ENCODE measurements at places on chromosomes 2 and 18.

- peak; percentile 33 for DNase-seq
These were observed 14.5 kb upstream of the ZBTB14 start for GRCh38 chr18:5309888-5310470.

DNA sequence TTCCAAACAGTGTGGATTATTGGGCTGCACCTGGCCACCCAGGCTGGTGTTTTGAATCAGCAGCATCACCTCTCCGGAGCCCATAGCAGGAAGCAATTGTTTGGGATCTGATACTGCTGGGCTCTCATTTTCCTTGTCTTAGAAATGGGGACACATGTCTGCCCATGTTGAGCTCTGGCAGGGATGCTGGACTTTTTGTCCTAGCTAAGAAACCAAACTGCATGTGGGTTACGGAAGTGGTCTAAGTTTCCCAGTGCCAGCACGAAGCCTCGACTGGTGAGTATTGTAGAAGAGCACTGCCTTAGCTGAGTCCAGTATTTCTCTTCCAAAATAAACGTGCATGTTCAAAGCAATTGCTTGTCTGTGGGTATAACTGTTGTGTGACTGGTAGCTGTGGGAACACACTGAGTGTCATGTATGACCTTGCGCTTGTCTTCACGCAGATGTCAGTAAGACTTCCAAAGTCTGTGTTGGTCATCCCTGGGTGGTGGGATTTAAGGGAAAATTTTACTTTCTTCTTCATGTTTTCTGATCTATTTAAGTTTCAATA lies 43.6 kb downstream of the SH3RF3 start:
- DNase-seq, result no peak

GRCh38 chr2:29055601-29056000 lies 18.7 kb downstream of the PCARE start:
- DNase-seq, result no peak

- no peak for DNase-seq
These were observed 708 bp upstream of the MALT1 start for GRCh38 chr18:58670404-58671110.

DNA sequence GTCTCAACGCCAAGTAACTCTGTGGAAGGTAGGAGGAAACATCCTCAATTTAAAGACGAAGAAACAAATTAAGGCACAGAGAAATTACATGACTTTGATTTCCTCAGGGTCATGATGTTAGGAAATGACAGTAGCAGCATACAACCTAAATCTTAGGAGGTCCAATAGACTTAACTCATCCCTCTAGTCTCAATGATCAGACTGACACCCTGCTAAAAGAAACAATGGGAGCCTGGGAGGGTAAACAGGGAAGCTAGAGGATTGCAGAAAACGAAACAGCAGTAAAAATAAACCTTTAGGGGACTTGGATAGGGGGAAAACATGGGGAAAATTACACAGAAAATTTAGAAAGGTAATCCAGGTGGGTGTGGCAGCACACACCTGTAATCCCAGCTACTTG lies 56.0 kb downstream of the ROCK2 start:
- no peak for DNase-seq

DNA sequence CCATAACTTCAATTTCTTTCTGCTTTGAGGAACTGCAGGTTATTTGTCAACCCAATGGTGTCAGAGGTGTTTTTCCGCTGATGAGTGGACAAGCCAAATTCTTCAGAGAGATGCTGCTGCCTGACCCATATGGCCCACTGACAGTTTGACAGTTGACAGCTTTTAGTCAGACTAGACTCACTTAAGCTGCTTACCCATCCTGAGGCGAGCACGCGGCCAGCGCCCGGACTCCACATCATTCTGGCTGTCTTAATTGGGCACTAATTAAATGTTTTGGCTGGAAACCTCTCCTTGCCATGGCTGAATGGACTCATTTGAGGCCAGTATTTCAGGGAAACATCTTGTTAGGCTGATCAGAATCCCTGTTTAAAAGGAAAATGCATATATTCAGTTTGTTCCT lies 316.1 kb upstream of the FANCL start:
- DNase-seq, result no peak

DNA sequence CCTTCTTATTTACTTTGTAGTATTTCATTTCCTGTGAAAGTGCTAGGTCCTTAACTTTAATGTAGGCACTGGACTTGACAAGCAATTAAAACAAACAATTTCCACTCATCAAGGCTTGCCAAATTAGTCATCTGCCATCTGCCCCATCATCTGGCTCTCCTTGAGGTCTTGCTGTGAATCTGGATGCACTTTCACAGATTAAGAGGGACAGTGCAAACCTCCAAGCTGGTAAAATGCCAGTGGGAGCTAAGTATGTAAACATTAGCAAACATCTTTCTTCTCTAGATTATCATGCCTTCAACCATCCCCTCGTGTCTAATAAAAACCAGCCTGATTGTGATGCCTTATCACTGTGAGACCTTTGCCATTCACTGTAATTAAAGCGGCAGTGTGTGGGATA lies 402.9 kb downstream of the ERBB4 start:
- no peak for DNase-seq

DNA sequence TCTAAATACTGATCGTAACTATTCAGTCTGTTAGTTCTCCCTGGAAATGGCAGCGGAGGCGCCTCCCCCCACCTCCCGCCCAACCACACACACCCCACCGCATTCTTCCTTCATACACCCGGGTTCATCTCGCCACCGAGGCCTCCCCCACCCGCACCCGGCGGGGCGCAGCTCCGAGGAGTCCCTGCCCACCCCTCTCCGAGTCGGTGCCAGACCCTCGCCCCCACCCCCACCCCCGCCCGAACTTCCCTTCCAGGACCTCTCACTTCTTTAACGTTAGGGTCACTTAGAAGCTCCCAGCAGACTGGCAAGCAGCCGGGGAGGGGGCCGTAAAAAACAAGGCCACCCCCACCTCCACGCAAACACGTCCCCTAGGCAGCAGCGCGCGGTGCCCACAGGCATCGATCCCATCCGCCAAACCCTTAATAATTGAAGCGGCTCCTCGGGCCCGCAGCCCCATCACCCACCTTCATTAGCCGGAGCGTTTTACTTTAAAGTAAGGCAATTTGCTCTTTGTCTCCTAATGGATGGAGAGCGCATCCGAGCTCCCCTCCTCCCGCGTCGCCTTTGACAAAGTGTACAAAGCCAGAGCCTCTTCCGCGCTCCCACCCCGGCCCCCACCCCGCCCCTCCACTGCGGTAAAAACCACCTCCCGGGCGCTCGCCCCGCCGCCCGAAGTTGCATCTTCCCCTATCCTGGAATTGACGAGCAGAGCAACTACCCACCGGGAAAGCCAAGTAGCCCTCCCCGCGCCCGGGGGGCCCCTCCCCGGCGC lies 624 bp downstream of the ZNF516 start:
- no peak for DNase-seq

DNA sequence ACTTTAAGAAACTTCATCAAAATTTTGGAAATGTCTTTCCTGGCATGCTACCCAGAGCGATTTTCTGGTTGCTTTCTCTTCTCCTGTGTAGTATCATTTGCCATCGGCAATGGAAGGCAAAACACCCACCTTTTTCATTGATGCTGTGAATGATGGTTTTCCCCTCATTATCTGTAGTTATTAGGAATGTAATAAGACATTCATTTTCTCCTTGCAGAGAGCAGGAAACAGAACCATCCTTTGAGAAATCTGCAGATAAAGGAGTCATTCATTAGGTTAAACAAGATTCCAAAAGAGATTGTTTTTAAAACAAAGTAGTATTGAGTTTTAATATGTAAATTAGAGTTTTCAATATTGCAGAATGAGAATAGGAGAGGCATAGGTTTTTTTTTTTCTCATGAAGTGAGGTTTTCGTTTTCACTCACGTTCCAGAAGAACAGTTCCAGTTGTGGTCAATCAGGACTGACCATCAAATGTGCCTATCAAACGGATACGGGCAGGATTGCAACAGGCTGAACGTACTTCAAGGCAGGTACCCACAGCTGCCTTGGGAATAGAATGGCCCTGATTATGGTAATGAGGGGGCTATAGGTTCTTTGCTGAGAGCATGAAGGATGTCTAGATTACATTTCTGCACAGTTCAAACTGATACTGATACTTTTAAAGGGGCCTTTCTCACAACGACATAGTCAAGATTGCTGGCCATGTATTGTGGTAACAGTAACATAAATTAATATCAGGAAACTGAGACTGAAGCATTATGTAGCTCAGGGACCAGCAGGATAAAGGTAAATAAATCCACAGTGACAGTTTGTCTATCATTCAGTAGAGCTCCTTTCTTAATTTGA lies 49.8 kb upstream of the PLA2R1 start:
- DNase-seq, result no peak

GRCh38 chr2:8486141-8486540 lies 195.7 kb upstream of the ID2 start:
- no peak for DNase-seq

- no peak for DNase-seq
These were observed 5.1 kb upstream of the MALT1 start for GRCh38 chr18:58666176-58666575.

DNA sequence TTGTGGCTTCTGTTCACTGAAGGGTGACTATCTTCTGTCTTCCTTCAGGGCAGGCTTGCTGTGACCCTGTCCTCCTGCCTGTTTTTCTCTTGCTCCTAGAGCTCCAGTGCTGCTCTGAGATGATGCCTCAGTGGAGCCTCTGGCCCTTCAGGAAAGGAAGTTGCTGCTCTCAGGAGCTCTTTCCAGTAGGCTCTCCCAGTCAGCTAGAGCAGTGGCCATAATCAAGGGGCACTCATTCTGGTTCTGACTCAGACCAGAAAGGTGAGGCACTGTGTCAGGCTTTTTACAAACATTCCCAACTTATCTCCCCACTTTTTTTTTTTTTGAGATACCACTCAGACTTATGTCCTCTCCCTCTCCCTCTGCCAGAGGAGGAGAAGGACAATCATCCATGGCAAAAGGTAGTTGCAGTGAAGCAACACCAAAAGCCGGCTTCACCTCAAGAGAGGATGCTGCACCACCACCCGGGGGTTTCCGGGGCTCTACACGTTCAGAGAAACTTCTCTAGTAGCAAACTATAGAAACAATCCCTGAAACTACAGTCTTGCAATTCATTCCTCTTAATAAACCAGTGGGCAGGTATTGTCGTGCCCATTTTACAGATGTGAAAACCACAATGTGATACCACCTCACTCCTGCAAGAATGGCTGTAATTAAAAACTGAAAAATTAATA lies 115.4 kb downstream of the ACTR3 start:
- DNase-seq, result no peak

DNA sequence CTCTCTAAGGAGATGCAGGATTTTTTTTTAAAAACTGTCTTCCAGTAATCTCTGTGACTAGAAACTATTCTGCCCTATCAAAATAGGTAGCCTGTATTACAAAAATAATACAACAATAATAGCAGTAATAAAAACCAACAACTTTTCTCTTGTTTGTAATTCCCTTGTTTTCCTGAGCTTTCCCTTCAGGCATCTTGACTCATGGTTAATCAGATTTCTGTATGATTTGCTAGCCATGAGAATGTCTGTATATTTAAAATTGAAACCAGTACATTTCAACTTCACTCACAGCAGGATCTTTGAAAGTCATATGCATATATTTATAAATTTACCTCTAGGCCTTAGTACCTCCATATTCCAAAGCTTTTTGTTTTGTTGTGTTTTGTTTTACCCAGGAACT lies 38.2 kb downstream of the SLC4A10 start:
- DNase-seq, result no peak

GRCh38 chr18:7562491-7562890 lies 4.6 kb upstream of the PTPRM start:
- DNase-seq, result no peak
